ENCODE measurements at places on chromosomes 5 and 9. TPM values are rescaled to one million over a fixed set of nuclear protein-coding genes. Genes with fewer than 3 reads are reported as not detected.

SVEP1 gene
- not detected for total RNA-seq

FAM170A gene
- not detected for total RNA-seq

TAF1L gene
- total RNA-seq, result 0.06 TPM

SH3RF2 gene
- 0.11 TPM for total RNA-seq

SLC6A18 gene
- not detected for total RNA-seq

SPACA9 gene
- 0.92 TPM for total RNA-seq

CDK9 gene
- total RNA-seq, result 121 TPM

OTULINL gene
- 60.9 TPM for total RNA-seq

IFNA14 gene
- not detected for total RNA-seq

POMT1 gene
- total RNA-seq, result 50.5 TPM

LRRC14B gene
- 0.14 TPM for total RNA-seq

CARTPT gene
- total RNA-seq, result not detected

DNA sequence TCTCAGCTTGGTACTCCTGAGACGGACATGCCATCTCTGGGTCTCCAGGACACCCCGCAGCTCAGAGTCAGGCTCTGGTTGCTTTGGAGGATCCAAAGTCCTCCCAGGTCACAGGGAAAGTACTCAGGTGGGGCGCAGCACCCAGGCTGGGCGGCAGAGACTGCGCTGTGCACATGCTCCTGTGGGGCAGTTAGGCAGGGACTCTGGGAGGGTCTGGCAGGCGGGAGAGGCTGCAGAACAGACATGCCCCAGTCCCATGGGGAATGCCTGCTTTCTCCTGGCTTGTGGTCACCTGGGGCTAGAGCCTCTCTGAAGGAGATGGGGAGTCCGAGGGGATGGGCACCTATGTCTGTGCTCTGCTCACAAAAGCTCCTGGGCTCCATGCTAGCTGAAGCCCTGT lies 45.3 kb upstream of the ITGA2 start:
- no peak for DNase-seq
- H3K27ac ChIP-seq, result no peak overlapping the region
- H3K36me3 ChIP-seq, result no peaks in the 10 kb centered on the region
- no peaks in the 10 kb centered on the region for H3K27me3 ChIP-seq
- H3K4me3 ChIP-seq, result no peak overlapping the region

- no peak for DNase-seq
- no peaks in the 10 kb centered on the region for H3K4me1 ChIP-seq
- no peak overlapping the region for H3K4me3 ChIP-seq
- H3K36me3 ChIP-seq, result no peaks in the 10 kb centered on the region
- no peak overlapping the region for H3K27ac ChIP-seq
These were observed 97.9 kb upstream of the SH3GL2 start for GRCh38 chr9:17480966-17481365.

DNA sequence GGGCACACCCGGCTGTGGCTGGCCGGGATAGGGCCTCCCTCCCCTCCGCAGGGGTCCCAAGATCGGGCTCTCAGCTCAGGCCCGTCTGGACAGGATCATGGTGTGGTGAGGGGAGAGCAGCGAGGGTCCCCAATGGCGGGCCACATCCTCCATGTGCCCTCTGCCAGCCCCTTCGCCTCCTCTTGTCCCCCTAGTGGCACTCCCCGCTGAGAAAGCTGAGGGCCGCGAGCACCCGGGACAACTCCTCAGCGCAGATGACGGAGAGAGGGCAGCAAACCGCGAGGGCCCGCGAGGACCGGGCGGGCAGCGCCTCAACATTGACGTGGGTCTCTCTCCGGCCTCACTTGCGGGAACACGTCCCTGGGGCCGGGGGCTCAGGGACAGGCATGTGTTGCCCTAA lies 24.6 kb downstream of the NKD2 start:
- H3K27ac ChIP-seq, result no peak overlapping the region
- no peaks in the 10 kb centered on the region for H3K36me3 ChIP-seq
- H3K4me3 ChIP-seq, result no peak overlapping the region
- no peaks in the 10 kb centered on the region for H3K4me1 ChIP-seq
- no peak for DNase-seq

DNA sequence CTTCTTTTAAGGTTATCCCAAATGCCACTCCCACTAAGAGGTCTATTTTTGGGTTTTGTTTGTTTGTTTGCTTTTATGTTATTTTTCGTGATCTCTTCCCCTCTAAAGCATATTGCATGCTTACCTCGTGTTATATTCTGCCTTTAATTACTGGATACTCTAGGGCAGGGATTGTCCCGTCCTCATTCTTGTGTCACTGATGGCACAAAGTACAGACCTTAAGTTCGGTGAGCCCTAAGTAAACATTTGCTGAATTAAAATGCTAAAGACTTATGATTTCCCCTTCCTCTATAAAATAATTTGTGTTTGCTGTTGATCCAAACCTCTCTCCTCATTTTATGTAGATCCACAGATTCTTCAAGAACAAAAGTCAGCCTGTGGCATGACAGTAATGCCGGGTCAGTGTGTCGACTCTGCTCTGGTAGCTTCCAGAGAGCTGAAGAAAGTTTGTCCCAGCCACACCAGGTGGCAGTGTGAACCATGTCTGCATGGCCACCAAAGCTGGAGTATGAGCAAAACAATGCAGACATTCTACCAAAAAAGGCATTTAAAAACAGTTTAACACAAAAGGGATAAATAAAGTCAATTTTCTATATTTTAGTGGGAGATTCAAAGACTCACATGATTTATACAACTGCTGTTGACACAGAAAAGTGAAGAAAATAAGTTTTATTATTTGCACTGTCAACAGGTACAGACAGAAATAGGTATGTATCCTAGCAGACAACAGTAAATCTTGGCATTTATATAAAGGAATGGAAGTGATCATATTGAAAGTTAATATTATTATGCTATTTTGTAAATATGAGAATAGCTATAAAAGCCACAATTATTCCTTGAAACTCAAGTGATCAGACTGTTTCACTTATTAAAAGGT lies 17.9 kb upstream of the POC5 start:
- DNase-seq, result no peak
- H3K36me3 ChIP-seq, result no peaks in the 10 kb centered on the region
- H3K4me3 ChIP-seq, result no peak overlapping the region
- H3K27ac ChIP-seq, result no peak overlapping the region

DNA sequence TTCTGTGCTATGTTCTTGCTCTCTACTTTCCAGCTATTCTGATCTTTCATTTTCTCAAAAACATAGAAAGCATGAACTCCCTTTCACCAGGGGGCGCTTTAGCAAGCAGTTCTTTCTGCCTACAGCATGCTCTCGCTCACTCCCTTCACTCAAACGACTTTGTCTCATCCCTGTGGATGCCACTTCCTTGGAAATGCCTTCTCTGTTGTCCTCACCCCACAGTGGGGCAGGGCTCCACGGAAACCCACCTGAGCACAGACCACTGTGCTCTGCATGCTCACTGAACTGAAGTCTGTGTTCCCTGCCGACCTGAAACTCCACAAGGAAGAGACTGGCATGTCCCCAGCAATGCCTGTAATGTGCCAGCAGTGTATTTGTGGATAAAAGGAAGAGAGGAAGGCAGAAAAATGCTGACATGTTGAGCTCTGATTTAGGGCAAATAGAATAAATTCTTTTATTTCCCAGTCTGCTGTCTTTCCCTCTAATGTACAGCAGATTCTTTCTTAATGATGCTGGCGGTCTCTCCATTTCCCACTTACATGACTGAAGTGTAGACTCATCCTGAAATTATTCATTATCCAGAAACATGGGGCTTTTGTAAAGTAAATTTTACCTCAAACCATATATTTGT lies 4.9 kb upstream of the ROR2 start:
- H3K4me1 ChIP-seq, result peaks cover 8% of the 10 kb centered on the region
- DNase-seq, result peak; percentile 12
- no peak overlapping the region for H3K4me3 ChIP-seq
- H3K27ac ChIP-seq, result no peak overlapping the region
- H3K27me3 ChIP-seq, result peaks cover 21% of the 10 kb centered on the region

DNA sequence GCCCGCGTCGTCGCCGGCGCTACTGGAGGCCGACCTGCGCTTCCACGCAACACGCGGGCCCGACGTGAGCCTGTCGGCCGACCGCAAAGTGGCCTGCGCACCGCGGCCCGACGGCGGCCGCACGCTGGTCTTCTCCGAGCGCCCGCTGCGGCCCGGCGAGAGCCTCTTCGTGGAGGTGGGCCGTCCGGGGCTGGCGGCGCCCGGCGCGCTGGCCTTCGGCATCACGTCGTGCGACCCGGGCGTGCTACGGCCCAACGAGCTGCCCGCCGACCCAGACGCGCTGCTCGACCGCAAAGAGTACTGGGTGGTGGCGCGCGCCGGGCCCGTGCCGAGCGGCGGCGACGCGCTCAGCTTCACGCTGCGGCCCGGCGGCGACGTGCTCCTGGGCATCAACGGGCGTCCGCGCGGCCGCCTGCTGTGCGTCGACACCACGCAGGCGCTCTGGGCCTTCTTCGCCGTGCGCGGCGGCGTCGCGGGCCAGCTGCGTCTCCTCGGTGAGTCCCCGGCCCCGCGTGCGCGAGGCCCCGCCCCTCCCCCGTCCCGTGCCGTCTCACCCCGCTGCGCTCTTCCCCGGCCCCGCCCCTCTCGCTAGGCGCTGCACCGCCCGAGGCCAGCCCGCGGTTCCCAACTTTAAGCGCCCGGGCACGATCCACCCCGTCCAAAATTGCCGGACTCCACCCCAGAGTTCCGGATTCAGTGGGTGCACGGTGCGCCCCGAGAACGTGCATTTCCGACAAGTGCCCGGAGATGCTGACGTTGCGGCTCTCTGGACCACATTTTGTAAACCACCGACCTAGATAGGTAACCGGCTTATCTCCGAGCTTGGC lies 42.8 kb downstream of the NEURL1B start:
- peak overlapping the region; percentile 52 for H3K27ac ChIP-seq
- DNase-seq, result peak; percentile 58
- H3K4me1 ChIP-seq, result peaks cover 10% of the 10 kb centered on the region
- H3K4me3 ChIP-seq, result peak overlapping the region; percentile 54

- H3K36me3 ChIP-seq, result no peaks in the 10 kb centered on the region
- H3K27ac ChIP-seq, result no peak overlapping the region
- H3K27me3 ChIP-seq, result peaks cover 17% of the 10 kb centered on the region
- H3K4me3 ChIP-seq, result no peak overlapping the region
- no peak for DNase-seq
- H3K4me1 ChIP-seq, result peaks cover 42% of the 10 kb centered on the region
These were observed 48.1 kb upstream of the NKD2 start for GRCh38 chr5:960551-960950.

DNA sequence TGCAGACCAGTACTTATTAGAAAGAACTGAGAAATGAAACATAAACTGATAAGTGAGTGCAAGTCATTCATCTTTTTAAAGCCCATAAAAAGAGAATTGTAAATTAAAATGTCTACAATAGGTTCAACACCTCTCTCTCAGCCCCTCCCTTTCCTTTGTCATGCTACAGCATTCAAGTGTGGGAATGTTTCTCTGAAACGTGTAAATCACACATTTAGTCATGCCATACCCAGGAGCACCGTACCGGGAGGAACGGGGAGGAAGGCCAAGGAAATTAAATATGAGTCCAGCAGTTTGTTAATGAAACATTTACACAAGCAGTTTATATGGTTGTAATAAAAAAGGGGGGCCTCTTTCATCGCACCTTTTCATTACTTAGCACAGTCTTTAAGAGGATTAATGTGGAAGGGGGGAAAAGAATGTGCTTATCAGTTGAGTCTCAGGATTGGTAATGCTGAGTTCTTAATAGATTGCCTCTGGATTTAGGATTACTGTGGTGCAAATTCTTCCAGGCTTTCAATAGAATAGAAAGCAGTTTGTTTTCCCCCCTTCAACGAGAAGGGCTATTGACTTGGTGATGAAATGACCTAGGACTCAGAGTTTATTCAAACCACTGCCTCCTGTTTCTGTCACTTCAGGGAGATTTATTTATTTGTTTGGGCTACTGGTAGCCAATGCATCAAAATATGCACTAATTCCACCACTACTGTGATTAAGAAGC lies 176.0 kb upstream of the ZNF608 start:
- no peaks in the 10 kb centered on the region for H3K36me3 ChIP-seq
- no peak for DNase-seq
- no peaks in the 10 kb centered on the region for H3K4me1 ChIP-seq
- H3K27me3 ChIP-seq, result no peaks in the 10 kb centered on the region
- H3K4me3 ChIP-seq, result no peak overlapping the region

DNA sequence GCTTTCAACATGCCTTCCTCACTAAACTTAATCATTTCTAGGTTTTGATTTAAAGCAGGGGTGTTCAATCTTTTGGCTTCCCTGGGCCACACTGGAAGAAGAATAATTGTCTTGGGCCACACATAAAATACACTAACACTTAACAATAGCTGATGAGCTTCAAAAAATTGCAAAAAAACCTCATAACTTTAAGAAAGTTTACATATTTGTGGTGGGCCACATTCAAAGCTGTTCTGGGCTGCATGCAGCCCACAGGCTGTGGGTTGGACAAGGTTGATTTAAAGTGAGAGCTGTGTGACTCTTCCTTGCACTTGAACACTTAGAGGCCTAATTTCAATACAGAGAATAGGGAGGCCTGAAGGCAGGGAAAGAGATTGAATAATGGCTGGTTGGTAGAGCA lies 598.3 kb downstream of the EFNA5 start:
- no peaks in the 10 kb centered on the region for H3K27me3 ChIP-seq
- DNase-seq, result no peak
- H3K4me3 ChIP-seq, result no peak overlapping the region
- H3K4me1 ChIP-seq, result no peaks in the 10 kb centered on the region
- H3K27ac ChIP-seq, result no peak overlapping the region

- no peak for DNase-seq
- H3K4me3 ChIP-seq, result no peak overlapping the region
- H3K36me3 ChIP-seq, result no peaks in the 10 kb centered on the region
- no peaks in the 10 kb centered on the region for H3K4me1 ChIP-seq
These were observed 431.6 kb downstream of the PRR16 start for GRCh38 chr5:120895660-120896059.

GRCh38 chr9:20405616-20406015 lies 216.7 kb downstream of the MLLT3 start:
- no peaks in the 10 kb centered on the region for H3K27me3 ChIP-seq
- H3K27ac ChIP-seq, result no peak overlapping the region
- no peaks in the 10 kb centered on the region for H3K36me3 ChIP-seq
- DNase-seq, result no peak
- H3K4me1 ChIP-seq, result peaks cover 9% of the 10 kb centered on the region

- no peak for DNase-seq
- peaks cover 3% of the 10 kb centered on the region for H3K27me3 ChIP-seq
- no peak overlapping the region for H3K4me3 ChIP-seq
- H3K27ac ChIP-seq, result no peak overlapping the region
- H3K36me3 ChIP-seq, result no peaks in the 10 kb centered on the region
- H3K4me1 ChIP-seq, result no peaks in the 10 kb centered on the region
These were observed 27.4 kb upstream of the SYNPO start for GRCh38 chr5:150612905-150613670.

DNA sequence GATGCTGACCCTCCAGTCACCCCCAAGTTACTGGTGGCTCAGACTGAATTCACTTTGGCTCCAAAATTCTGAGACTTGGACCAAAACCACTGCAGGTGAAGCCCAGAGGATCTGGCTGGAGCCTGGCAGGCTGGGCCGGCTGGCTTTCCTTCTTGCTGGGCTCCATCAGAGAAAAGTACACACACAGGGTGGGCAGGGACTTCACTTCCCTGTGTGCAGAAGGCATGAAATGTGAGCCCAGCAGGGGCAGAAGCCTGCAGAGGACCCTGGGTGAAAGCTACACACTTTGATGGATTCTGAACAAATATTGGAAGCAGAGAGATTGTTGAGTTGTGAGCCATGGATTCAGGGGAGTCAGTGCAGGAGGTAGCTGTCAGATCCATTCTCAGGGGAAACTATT lies 18.4 kb downstream of the NR4A3 start:
- DNase-seq, result no peak
- no peak overlapping the region for H3K4me3 ChIP-seq
- no peaks in the 10 kb centered on the region for H3K4me1 ChIP-seq
- no peaks in the 10 kb centered on the region for H3K36me3 ChIP-seq
- H3K27me3 ChIP-seq, result no peaks in the 10 kb centered on the region

- H3K36me3 ChIP-seq, result no peaks in the 10 kb centered on the region
- DNase-seq, result no peak
- H3K27me3 ChIP-seq, result no peaks in the 10 kb centered on the region
- H3K27ac ChIP-seq, result no peak overlapping the region
These were observed 172.5 kb downstream of the FSTL4 start for GRCh38 chr5:133439859-133440258.
